ENCODE measurements at places on chromosomes 6 and 20.

- DNase-seq: no peak
These were observed 30.1 kb downstream of the LINC00237 start for GRCh38 chr20:21076073-21076472.

DNA sequence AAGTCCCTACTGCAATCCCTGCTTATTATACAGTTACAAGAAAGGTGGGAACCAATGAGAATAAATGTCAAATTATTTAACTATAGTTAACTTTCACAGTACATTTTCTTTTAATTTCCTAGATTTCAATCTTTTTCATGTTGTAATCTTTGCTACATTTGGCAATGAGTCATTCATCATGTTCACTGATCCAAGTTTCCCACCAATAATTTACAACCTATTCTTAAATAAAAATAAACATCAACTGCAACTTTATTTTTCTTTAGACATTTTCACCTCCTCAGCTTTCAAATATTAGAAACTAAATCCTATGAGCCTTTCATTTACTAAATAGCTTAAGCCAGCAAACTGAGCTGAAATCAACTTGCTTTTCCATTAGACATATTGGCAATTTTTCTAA, 541.3 kb upstream of the BTBD3 start:
- no peak for DNase-seq

- no peak for DNase-seq
These were observed 199.6 kb downstream of the ISM1 start for GRCh38 chr20:13420625-13421024.

- peak; percentile 68 for DNase-seq
These were observed 72.5 kb downstream of the ATP9A start for GRCh38 chr20:51695574-51696303.

GRCh38 chr6:33450434-33450833, 3.9 kb upstream of the ZBTB9 start:
- DNase-seq: no peak

DNA sequence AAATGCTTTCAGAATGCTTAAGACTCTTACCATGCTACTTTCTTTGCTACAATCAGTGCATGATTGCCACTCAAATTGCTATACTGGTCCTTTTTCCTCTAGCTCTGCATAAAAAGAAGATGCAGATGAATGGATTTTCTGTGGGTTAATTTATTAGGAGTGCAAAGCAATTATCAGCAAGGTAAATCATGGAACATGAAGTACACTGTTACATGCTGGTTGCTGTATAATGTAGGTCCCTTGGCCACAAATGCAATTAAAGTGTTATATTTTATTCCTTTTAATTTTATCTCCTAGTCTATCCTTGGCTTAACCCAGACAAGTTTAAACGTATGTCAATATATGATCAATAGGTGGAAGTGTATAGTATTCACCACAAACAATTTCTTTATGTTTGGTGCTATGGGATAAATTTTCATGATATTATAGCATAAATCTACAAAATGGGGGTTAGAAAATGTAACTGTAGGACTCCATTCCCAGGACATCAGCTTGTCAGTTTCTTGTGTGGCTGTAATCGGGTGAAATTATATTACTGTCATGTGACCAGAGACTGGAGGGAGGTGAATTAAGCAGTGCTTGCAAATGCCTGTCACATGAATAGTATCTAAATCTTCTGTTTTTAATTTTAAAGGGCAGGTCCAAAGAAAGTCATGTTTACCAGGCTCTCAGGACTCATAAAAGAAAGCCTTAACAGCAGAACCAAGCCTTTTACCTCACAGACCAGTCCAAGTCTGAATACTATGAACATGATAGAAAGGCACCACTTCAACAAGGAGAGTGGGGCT, 176.9 kb upstream of the ID4 start:
- no peak for DNase-seq

GRCh38 chr6:100257793-100258395, 206.8 kb downstream of the SIM1 start:
- no peak for DNase-seq

- no peak for DNase-seq
These were observed 22.6 kb downstream of the BPIFB1 start for GRCh38 chr20:33305589-33306057.
